Substantia nigra (tissue), 51 donors: ENCODE measurements at places on chromosomes 12 and 14.

GRCh38 chr14:21924479-21924878 lies 250.9 kb upstream of the OR4E1 start:
- no peak for DNase-seq

DNA sequence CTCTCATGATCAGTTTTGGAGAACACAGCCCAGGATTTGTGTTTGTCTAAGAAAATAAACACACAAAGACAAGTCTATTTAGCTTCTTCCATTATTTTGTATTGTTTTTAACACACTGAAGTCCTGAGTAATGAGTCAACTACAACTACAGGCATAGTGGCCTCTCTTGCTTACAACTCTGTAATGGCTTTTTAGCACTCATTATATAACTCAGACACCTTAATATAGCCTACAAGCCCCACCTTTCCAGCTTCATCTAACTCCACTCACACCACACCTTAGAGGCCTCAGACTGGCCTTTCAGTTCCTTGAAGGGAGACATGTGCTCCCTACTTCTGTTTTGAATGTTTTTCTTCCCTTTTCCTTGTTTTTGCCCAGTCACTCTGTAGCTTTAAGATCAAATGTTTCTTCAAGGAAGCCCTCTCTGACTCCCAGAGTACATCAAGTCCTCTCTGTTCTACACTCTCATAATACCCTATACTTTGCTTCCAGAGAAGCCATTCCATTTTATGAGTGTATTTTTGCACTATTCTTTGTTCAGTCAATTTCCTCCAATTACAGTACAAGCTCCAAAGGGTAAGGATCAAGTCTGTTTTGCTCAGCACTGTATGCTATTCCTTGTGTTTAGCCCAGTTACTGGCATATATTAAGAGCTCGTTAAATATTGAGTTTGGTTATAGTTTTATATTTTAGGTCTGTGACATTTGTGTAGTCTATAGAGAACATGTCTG lies 233.6 kb upstream of the ARHGAP5 start:
- no peak for DNase-seq

GRCh38 chr12:106090591-106091445 lies 47.9 kb downstream of the NUAK1 start:
- DNase-seq, result no peak

GRCh38 chr14:35807131-35807961 lies 1.7 kb downstream of the RALGAPA1 start:
- DNase-seq, result no peak

GRCh38 chr12:24079083-24079482 lies 129.6 kb upstream of the SOX5 start:
- DNase-seq, result no peak

DNA sequence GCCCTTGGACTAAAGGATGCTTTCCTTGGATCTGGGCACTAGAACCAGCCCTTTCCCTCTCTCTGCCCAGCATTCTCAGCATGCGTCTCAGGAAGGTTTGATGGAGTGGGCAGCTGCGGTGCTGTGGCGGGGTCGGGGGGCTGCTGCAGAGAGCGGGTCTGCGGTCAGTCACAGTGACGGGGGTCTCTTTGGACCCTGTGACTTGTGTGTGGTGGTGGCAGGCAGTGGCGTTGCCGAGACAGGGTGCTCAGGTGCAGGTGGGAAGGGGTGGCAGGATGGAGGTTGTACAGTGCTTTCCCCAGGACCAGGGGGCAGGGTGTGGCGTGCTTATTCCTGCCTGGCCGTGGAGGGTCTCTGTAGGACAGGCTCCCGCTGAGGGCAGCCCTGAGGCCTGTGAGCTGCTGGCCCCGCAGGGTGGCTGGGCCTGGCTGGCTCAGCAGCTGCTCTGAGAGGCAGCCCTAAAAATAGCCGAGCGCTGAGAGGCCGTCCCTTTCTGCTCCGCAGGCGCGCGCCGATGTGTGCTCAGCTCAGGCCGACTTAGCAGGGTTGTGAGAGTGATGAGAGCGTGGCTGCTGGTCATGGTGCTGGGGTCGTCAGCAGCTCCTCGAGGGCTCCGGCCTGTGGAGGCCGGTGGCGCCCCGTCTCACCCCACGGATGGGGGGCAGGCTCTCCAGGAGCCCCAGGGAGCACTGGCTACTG lies 9.7 kb downstream of the PACS2 start:
- peak; percentile 52 for DNase-seq

- no peak for DNase-seq
Observed at GRCh38 chr12:24875014-24875413, 73.9 kb downstream of the BCAT1 start.

GRCh38 chr14:101962503-101962874 lies 1.9 kb upstream of the DYNC1H1 start:
- DNase-seq, result no peak

DNA sequence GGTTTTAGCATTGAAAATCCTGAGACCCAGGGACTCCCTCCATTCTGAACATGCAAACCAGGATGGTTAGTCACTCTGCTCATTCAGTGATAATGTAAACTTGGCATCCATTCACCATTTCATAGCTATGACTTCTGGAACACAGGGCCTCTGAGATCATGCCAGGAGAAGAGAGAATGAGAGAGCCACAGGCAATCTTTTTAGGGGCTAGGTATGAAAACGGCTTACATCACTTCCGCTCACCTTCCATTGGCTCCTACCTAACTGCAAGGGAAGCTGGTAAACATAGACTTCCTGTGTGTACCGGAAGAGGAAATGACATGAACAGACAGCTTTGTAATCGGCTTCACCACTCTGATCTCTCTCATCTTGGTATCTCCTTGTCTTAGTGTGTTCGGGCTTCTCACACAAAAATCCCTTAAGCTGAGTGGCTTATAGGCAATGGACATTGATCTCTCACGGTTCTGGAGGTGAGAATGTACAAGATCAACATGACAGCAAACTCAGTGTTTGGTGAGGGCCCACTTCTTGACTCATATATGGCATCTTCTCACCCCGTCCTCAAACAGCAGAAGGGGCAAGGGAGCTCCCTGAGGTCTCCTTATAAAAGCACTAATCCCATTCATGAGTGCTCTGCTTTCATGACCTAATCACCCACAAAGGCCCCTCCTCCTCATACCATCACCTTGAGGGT lies 465.9 kb upstream of the TBX3 start:
- no peak for DNase-seq

DNA sequence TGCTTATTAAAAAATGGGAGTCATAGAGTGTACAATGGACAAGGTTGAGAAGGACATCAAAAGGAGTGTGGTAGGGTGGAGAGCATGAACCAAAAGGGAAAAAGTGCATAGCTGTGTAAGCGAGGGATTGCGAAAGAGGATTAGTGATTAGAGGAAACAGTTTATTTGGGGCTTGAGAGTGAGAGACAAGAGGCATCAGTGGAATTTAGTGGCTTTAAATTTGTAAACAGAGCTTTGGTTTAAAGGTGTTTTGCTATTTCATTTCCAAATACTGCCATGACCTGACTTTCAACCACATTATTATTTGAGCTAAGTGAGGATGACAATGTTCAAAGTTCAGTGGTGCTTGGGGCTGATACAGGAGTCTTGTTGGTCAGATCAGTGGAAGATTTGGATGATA lies 53.4 kb downstream of the SLC16A7 start:
- DNase-seq, result no peak

DNA sequence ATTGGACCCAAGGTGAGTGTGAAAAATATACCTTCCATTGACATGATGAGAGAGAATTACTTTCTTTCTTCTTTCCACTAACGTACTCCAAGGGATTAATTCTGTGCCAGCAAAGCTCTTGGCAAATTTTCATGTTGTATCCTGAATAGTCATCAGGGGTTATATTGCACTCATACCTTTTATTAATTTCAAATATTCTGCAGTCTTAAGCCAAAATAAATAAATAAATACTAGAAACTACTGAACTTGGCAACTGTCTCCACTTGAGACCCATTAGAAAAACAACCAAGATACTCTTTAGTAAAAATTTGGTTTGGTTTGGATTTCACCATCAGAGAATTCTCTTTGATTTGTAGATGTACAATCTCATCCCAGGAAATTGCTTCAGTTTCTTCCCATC lies 22.1 kb upstream of the CLEC14A start:
- DNase-seq, result no peak

GRCh38 chr12:123726244-123726643 lies 14.1 kb downstream of the ATP6V0A2 start:
- no peak for DNase-seq

DNA sequence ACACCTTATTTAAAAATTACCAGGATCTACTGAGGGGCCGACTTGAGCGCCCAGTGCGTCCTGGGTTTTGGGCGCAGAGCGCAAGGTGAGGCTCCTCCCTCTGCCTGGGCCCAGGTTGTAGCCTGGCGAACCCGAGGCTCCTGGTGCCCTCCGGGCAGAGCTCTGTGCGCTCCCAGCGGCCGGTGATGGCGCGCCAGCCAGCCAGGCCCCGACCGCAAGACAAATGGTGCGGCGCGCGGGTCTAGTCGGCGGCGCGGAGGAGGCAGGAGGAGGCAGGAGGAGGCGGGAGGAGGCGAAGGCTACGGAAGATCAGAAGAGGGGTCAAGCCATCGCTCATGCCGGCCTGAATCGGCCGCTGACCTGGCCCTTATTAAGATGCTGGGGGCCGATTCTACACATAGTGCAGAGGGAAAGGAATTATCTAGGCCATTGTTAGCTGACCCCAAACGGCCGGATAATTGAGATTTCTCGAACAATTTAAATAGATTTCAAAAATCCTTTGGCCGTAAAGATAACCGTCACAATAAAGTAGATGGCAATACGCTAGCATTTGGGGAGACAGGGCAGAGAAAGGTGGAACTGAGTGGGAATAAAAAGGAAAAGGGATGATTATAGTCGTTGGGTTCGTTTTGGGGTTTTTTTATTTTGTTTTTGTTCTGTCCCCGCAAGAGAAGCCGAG lies 2.8 kb downstream of the TBX5 start:
- no peak for DNase-seq

DNA sequence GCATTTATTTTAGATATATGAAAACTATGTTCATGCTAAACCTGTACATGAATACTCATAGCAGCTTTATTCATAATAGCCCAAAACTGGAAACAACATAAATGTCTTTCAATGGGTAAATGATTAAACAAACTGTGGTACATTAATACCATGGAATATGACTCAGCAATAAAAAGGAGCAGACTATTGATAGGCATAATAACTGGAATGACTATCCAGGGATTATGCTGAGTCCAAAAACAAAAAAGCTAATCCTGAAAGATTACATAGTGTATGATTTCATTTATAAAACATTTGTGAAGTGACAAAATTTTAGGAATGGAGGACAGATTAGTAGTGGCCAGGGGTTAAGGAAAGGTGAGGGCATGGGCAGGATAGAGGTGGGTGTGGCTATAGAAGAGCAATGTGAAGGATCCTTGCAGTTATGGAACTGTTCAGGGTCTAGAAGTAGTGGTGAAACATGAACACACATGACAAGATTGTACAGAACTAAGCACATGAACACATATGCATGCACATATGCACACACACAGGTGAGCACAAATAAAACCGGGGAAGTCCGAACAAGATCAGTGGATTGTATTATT lies 61.1 kb upstream of the CDKN3 start:
- DNase-seq, result no peak

GRCh38 chr14:29918981-29919380 lies 8.7 kb downstream of the PRKD1 start:
- DNase-seq, result no peak

DNA sequence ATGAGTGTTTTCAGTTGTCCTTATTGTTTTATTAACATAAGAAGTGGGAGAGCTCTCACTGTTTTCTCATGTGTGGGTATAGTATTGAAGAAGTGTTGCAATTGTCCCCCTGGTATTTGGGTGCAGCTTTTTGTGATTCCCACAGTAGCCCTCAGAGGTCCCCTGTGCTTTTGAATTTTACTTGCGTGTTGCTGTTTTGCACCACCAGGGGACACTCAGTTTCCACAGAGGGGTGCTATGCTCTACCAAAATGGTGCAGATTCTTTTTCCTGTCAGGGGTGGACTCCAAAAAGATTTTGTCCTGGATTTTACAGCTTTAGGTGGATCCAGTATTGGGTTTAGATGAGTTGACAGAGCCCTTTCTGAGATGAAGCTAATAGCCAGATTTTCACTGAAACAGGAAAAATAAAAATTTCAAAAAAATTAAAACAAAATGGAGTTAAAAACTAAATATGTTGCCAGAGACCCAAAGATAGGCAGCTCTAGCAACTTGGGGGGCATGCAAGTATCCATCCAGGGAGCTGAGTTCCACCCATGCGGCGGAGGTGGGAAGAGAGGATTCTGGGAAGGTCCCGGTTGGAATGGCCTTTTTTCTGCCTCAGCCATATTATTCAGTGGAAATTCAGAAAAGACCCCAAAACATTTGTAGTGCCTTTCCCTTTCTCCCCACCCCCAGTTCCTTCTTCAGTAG lies 50.2 kb downstream of the TTLL5 start:
- DNase-seq, result peak; percentile 44

GRCh38 chr14:52029881-52030280 lies 39.0 kb downstream of the NID2 start:
- DNase-seq, result no peak

- no peak for DNase-seq
Observed at GRCh38 chr12:91951571-91951970, 194.1 kb downstream of the BTG1 start.

DNA sequence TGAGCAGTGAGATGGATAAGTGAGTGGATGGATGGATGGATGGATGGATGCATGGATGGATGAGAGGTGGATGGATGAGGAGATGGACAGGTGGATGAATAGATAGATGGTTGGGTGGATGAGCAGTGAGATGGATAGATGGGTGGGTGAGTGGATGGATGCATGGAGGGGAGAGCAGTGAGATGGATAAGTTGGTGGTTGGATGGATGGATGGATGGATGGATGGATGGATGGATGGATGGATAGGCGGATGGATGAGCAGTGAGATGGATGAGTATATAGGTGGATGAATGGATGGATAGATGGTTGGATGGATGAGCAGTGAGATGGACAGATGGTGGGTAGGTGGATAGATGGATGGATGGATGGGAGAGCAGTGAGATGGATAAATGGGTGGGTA lies 30.6 kb downstream of the LRRC74A start:
- no peak for DNase-seq

- no peak for DNase-seq
Observed at GRCh38 chr14:79118291-79118690, 948.1 kb downstream of the NRXN3 start.

DNA sequence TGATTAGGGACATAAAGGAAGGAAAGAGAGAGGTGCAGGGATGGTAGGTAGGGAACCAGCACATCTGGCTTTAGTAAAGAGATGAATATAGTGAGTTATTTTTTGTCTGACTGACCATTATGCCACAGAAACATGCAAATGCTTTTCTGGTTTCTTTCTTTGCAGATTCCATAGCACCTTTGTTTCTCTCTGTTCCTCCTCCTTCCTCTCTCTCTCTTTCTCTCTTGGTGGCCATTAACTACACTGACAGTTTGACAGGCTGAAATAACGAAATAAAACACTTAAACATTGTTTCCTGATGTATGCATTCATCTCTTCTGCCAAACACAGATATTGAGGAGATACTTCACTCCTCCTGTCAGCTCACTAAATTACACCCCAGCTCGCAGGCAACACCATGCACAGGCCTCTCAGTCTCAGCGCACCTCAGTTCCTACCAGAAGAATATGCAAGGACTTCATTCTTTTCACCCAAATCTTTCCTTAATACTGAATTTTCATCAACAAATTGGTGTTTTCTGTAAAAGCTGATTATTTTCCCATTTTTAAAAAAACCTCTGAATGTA lies 406.9 kb upstream of the SOX5 start:
- DNase-seq, result no peak

- DNase-seq, result no peak
Observed at GRCh38 chr12:114174326-114174725, 208.2 kb upstream of the RBM19 start.
